ENCODE measurements at places on chromosomes 5 and 9.

DNA sequence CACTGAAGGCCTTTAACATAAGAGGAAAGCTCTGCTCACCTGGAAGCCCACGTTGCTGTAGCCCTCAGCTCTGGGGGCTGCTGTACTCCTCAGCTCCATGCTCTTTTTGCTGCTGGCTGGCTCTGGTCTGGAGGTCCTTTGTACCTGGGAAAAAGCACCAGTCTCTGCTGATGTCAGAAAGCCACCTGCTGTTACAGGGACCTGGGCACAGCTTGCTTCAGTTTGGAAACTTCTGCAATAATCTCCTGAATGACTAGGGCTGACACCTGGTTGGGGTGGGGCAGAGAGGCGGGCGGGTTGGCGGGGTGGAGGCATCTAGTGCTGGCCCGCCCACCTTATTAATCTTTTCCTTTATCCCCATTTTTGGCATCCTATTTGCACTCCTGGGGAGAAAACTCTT lies at the start of gene SLC28A3:
Gene SLC28A3 (minus strand): TSS at position 224 of the 400 bp plus-strand sequence. CDS start 125 bp downstream, at position 99.
- DNase-seq, result no peak

- no peak for DNase-seq
Measured at GRCh38 chr5:157359356-157360055, 93.6 kb downstream of the CYFIP2 start.

DNA sequence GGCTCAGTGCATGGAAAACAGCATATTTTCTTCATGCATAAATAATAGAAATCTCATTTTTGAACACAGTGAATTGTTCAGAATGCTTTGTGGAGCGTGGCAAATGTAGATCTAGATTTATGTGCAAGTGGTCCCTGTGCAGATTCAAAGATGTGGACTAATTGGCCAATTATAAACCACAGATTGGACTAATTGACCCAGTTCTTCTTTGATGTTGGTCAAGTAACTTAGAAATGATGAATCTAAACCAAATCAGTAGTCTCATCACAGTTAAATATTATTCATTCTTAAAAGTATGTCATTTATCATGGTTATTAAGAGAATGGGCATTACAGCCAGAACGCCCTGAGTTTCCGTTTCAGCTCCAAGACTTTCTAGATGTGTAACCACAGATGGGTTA lies 11.7 kb upstream of the PDE4D start:
- DNase-seq, result no peak

DNA sequence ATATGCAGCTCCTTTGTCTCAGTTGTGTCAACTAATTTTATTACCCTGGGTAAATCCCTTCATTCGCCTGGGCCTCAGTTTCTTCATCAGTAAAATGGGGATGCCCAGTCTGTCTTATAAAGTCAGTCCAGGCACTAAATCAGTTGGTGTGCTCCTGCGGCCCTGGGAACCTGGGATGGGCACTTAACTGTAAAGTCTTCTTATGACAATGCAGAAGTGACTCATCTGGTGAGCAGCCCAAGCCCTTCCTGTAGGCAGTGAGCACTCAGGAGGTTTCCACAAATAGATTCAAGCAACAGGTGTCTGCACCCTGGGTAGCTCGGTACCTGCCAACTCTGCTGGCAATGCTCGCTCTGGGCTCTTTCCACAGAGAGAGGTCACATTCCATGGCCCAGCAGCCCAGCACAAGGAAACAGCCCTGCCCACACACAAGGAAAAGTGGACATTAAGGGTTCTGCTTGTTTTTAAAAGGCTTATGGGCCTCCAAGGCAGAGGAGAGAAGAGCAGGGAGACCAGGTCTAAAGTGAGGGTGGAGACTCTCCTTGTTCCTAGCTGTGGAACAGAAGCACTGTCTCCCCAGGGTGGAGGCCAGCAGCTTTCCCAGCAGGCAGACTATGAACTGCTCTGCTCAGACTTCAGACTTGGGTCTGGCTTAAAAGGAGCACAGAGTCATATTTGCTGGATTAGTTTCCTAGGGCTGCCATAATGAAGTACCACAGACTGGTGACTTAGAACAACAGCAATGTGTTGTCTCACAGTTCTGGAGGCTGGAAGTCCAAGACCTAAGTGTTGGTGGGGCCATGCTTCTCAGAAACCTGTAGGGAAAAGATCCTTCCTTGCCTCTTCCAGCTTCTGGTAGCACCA lies 89.7 kb upstream of the ADRA1B start:
- peak; percentile 36 for DNase-seq

DNA sequence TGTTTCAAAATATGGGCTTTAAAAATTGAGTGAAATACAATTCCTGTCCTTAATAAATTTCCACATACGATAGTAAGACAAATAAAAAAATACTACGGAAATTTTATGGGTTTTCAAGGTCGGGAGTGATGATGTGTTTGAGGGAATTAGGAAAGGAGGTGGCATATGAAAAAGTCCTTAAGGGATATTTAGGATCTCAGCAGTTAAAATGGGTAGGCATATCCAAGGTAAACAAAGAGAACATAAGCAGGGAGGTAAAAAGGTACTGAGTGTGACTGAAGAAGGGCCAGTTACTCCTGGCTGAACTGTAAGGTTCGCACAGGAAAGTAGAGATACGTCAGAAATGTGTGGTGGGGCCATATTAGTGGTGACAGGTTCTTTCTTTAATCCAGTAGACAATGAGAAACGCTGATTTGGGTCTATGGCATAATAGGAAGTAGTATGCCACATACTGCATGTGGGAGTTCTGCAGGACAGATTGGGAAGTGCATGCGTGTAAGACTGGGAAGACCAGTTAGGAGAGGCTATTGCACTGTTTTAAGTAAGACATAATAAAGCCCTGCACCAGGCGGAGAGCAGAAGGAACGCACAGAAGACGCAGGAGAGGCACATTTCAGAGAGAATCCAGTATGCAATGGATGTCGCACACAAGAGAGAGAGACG lies 937 bp upstream of the HMGCR start:
- peak; percentile 76 for DNase-seq

DNA sequence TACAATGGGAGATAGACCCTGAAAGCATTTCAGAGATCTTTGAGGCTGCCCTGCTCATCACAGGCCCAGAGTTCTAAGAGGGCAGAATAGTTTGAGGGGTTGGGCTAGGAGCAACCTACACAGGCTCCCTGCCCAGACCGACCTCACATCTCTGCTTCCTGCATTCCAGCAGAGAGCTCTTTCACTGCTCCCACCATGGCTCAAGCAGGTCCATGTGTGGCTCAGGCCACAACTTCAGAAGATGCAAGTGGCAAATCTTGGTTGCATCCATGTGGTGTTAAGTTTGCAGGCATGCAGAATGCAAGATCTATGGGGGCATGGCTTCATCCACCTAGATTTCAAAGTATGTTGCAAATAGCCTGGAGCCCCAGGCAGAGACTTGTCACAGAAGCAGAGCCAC lies 39.0 kb downstream of the GDA start:
- DNase-seq, result no peak
